ENCODE measurements at places on chromosomes 2 and 18.

DNA sequence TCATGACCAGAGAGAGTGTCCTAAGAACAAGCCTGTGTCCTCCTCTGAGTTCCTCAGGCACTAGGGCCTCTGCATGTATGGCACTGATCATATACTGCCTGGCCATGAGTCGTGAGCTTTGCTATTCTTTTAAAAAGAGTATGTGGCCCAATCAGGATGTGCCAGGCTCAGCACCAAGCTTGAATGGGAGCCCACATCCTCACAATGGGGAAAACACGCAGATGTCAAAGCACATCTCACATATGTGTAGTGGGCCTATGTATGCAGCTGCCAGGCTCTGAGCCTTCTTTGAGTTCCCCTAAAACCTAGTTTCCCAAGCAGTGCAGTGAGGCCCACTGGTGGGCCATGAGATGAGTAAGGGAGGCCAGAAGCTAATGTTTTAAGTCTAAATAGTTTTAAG is 69.9 kb upstream of the SLC1A4 start:
- no peak for DNase-seq

GRCh38 chr2:65129286-65129825 is 550 bp downstream of the RAB1A start:
- peak; percentile 34 for DNase-seq

DNA sequence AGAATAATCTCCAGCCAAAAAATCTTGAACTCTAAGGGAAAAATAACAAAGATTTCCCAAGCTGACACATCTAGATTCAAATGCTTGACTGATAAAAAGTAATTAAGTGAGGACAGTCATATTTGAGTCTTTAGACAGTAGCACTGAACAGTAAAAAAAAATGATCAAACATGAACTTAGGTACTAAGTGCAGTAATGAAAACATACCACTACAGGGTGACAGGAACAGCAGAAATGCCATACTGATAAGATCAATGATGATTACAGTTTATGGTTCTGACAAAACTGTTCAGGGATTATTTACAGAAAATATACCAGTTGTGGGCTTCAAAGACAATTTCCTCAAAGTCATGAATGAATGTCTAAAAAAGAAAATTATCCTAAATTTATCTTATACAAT is 80.3 kb downstream of the OSBPL1A start:
- no peak for DNase-seq

DNA sequence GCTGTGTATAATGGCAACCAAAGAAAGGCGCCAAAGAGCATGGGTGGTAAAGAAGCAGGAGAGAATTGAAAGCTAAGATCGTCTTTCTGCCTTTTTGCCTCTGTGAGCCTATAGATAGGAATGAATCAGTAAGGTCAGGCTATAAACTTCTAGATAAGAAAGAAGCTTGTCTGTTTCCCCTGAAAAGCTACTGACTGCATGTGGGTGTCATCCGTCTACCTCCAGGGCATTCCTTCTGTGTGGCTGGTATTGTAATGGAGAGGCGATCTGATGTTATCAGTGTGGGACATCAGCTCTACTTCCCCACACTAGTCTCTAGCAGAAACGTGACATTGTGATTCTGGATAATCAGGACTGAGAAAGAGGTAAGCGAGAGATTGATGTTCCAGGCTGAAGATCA is 63.4 kb upstream of the PLA2R1 start:
- no peak for DNase-seq

DNA sequence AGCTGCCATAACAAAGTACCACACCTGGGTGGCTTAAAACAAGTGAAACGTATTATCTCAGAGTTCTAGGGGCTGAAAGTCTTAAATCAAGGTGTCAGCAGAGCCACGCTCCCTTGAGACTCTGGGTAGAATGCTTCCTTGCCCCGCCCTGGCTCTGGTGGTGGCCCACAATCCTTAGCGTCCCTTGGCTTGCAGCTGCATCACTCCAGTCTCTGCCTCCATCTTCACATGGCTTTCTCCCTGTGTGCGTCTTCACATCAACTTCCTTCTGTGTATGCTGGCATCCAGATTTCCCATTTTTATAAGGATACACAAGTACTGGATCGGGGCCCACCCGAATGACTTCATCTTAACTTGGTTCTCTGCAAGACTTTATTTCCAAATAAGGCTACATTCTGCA is 62.5 kb downstream of the MRO start:
- no peak for DNase-seq

GRCh38 chr2:110858135-110858725 is 125.9 kb downstream of the ACOXL start:
- peak; percentile 62 for DNase-seq

DNA sequence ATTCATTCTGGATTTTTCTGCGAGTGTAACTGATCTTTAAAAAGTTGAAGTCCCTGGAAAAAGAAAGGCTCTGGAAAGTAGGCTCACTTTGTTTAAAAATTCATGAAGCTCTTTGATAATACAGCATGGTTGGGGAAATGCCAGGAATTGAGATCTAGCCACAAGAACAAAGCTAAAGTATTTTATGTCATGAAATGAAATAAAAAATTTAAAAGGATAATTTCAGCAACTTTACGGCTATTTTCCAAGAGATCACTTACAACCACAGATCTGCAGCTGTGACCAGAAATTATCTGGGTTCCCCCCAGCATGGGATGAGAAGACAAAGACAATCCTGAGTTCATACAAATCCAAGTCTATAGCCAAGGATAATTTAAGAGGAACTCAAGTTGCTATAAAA is 25.3 kb upstream of the RFX8 start:
- no peak for DNase-seq

DNA sequence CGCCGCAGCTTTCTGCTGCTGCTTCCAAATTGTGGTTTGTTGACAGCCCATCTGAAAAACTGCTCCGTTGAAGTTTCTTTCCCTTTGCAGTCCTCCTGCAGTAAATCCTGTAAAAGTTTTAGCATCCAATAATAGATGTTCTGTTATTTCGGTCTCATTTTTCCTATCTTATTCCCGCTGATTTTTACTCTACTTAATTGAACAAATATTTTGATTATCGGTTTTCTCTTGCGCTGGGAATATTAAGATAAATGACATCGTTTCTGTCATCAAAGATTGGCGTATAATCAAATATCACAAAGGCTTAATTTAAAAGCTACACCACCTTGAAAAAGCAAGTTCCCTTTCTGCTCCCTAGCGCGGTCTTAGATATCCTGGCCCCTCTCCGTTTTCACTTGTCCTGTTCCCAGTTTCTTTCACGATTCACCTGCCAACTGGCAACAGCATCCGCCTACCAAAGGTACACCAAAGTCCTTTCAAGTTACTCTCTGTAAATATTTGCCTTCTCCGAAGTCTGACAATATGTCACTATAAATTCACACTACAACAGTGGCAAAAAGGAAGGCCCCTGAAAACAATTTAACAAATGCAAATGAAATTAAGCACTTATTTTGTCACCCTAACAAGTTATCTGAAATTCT is 1.0 kb upstream of the STRN start:
- no peak for DNase-seq

DNA sequence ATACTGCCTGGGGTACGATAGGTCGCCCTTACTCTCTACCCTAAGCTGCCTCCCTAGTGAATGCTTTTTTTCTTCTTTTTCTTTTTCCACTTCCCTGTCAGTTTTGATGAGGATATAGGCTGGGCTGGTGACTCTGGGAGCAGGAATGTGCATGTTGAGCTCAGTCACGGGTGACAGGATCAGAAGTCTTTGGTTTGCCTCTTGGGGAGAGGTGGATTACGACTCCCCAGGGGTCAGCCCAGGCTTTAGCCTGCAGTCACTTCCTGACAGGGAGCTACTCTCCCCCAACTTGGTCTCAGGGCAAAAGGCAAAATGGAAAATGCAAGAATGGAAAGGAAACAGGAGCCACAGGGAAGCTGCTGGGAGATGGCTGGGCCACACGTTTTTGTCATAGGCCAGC is 57.3 kb downstream of the THNSL2 start:
- no peak for DNase-seq

DNA sequence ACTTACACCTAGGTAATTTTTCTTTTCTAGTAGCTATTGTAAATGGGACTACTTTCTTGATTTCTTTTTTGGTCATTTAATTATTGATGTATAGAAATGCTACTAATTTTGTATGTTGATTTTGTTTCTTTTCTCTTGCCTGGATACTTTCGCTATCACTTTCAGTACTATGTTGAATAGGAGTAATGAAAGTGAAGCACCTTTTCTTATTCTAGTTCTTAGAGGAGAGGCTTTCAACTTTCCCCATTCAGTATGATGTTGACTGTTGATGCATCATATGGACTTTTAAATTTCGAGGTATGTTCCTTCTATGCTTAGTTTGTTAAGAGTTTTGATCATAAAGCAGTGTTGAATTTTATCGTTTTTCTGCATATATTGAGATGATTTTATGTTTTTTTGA is 142.5 kb downstream of the CDH19 start:
- no peak for DNase-seq

- no peak for DNase-seq
Observed at GRCh38 chr2:71716697-71717624, 263.6 kb downstream of the DYSF start.

GRCh38 chr18:43322132-43322531 is 44.8 kb upstream of the SYT4 start:
- no peak for DNase-seq

DNA sequence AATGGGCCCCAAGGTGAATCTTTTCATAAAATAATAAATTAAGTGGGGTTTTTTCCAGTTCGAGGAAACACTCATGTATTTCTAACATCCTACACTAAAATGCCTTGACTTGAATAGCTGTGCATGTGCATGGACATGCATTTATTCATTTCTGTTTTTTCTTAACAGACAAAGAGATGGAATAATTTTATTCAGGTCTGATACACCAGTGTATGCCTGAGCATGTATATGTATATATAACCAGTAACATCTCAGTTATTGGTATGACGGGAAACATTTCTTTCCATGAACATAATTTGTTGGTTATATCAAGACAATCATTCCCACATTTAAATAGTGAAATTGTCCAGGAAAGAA is 468.7 kb upstream of the TNP1 start:
- no peak for DNase-seq

GRCh38 chr2:208046686-208047085 is 21.4 kb upstream of the PLEKHM3 start:
- no peak for DNase-seq

- DNase-seq: no peak
Observed at GRCh38 chr2:199223791-199224190, 233.9 kb downstream of the SATB2 start.

DNA sequence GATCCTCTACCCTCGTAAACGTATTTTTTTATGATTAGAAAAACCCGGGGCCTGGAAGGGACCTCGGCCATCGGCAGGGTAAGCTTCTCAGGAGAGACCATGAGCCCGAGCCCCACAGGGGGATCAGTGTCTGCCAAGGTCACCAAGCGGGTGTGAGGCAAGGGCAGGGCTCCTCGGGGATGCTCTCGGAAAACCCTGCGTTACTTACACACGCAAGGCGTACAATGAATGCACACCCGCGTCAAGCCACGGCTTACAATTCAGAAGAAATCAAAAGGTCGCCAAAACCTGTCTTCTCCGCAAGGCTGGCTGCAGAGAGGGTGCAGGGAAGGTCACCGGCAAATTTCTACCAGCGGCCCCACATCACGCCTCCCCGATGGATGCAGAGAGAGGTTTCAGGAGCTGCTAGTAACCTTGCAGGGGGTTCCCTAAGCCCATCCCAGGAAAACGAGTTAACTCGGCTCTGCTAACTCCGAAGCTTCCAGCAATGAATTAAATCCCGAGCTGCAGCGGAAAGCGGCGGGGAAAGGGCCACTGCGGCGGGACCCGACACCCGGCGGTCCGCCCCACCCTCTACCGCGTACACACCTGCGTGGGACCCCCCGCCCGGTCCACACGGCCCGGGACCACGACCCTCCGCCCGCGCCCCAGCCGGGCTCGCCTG is 638 bp downstream of the ST3GAL5 start:
- DNase-seq: peak; percentile 45

- DNase-seq: no peak
Observed at GRCh38 chr2:101486258-101486701, 11.4 kb upstream of the RFX8 start.

- DNase-seq: no peak
Observed at GRCh38 chr18:28108254-28108653, 68.7 kb downstream of the CDH2 start.

- no peak for DNase-seq
Observed at GRCh38 chr2:223180463-223180862, 128.5 kb downstream of the KCNE4 start.

DNA sequence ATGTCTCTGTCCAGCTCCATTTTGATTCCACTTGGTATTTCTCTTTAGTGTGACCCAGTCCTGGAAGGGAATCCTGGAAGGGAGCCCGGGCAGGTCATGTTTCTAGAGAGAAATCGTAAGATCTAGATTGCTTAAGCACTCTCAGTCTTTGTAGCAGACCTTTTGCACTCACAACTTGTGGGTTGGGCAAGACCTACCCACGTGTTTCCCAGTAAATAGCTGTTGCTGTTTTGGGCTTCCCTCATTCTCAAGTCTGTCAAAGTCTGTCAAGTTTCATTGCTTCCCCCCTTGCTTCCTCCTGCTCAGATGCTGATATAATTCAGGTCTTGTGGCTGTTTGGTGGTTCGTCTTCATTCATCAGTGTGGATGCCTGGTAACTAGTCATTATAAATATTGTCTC is 17.4 kb upstream of the NEMP2 start:
- no peak for DNase-seq

DNA sequence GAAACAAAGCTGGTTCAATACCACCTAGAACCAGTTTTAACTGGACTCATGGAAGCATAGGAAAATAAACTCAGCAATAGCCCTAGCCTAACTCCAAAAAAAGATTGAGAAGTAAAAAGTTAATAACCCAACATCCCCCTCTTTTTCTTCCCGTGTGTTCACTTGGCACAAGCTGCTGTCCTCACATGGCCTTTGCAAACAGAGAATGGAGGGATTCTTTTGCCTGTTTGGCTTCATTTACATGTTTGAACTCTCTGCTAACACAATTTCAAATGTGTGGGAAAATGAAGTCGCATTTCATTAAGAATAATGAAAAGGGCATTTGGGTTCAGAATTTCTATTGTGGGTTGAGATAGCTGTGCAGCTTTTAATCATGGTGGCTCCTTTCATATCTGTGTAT is 589.2 kb upstream of the LRRTM1 start:
- DNase-seq: no peak

DNA sequence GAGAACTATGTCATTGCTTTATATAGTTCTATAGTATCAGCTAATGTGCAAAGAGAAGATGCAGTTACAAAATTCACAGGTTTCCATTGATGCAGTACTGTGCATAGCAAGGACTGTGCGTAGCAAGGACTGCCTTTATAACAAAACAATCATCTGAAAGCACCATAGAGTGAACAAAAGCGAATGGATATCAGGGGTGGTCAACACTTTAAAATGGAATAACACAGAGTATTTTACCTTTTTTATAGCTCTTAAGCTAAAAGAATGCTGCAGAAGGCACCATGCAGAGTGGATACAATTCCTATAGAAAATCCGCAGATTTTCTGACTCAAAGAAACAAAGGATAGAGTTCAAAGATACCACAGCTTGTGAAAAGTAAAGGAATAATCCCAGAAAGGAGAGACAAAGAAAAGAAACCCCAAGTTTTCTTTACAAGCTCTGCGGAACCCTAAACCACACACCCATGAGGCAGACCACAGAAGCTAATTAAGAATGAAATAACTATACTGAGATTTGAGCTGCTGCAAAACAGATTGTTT is 229.9 kb upstream of the DTNA start:
- no peak for DNase-seq

Measured in activated naive CD4-positive, alpha-beta T cell treated with anti-CD3 and anti-CD28 coated beads, Interleukin-2, amount 50 U/mL, for 16 hours (primary cell).